ENCODE measurements at places on chromosomes 7 and 10.

GRCh38 chr7:124376111-124376510, 343.2 kb upstream of the TMEM229A start:
- no peak for DNase-seq

- DNase-seq: no peak
Observed at GRCh38 chr10:97427571-97428179, 1.7 kb downstream of the PGAM1 start.

GRCh38 chr10:909831-910230, 21.7 kb downstream of the LARP4B start:
- DNase-seq: peak; percentile 43

DNA sequence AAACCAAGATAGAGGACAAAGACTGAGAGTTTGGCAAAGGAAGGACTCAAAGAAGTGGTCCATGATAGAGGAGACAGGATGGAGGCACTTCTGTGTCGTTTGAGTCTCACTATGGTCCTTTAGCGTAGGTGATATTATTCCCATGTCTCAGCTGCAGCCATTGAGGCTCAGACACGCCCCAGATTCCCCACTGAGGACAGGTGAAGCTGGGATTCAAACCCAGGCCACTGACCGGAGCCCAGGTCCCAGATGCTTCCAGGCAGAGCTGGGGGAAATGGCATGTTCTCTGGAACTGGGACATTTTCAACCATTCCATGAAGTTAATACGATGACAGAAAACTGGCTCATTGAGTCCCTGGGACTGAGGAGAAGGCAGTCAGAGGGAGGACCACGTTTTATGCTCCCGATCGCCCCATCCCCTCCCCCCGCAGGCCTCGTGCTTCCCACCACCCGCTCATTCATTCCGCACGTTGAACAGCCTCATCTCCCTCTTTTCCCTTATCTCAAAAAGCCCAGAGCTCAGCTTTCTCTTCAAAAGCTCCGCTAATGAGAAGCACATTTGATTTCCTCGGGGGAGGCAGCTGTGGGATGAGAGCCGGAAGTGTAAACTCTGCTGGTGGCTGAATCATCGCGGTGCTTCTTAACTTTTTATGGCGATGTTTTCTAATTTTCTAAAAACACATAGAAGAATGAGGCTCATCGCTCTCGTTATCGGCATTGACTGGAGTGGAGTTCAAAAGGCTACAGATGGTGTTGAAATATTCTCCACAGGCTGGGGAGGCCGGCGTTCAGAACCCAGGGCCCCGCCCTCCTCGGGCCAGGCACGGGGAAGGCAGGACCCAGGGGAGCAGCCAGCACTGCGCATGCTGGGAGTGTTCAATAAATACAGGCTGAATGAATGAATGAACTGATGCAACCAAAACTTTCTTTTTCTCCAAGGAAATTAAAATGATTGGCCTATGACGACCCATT, 64.0 kb downstream of the OAT start:
- DNase-seq: peak; percentile 77

GRCh38 chr7:17622451-17622850, 317.8 kb downstream of the SNX13 start:
- no peak for DNase-seq

- peak; percentile 26 for DNase-seq
Observed at GRCh38 chr10:97759158-97759887, 12.5 kb downstream of the SFRP5 start.

DNA sequence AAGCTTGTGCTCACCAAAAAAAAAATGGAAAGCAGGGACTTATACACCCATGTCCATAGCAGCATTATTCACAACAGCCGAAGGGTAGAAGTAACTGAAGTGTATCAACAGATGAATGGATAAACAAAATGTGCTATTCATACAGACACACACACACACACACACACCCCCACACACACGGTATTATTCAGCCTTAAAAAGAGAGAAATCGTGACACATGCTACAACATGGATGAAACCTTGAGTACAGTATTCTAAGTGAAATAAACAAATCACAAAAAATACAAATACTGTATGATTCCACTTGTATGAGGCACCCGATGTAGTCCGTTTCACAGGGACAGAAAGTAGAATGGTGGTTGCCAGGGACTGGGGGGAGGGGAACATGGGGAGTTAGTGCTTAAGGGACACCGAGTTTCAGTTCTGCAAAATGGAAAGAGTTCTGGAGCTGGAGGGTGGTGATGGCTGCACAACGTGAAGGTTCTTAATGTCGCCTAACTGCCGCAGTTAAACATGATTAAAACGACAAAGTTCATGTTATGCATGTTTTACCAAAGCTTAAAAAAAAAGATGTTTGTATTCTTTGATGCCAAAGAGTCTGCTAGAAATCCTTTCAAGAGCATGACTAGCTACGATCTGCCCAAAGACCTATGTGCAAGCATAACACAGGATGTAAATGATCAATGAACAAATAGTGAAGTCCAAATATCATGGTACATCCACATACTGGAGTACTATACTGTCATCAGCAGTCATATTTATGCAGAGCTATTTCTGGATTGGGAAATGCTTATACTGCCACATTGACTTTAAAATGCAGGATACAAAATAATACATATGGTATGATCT, 7.2 kb downstream of the TNS3 start:
- no peak for DNase-seq

GRCh38 chr10:110812583-110812982, 59.1 kb upstream of the PDCD4 start:
- DNase-seq: no peak

DNA sequence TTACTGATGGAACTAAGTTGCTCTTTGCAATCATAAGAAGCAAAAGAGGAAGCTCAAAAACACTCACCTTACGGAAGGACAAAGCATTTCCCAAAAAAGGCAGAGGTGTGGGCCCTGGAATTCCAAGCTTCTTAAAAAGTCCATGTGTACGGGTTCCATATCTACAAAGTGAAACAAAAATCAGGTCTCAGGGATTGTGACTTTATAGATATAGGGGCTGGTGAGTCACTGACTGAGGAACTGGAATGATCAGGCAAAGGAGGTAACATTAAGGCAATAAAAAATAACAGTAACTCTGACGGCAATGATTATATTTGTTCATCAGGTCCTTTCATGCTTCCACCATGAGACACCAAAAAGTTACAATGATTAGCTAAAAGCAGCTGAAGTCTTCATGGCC, 4.0 kb downstream of the CYP3A7 start:
- no peak for DNase-seq

- DNase-seq: no peak
Observed at GRCh38 chr7:116797612-116798011, 64.8 kb upstream of the CAPZA2 start.

DNA sequence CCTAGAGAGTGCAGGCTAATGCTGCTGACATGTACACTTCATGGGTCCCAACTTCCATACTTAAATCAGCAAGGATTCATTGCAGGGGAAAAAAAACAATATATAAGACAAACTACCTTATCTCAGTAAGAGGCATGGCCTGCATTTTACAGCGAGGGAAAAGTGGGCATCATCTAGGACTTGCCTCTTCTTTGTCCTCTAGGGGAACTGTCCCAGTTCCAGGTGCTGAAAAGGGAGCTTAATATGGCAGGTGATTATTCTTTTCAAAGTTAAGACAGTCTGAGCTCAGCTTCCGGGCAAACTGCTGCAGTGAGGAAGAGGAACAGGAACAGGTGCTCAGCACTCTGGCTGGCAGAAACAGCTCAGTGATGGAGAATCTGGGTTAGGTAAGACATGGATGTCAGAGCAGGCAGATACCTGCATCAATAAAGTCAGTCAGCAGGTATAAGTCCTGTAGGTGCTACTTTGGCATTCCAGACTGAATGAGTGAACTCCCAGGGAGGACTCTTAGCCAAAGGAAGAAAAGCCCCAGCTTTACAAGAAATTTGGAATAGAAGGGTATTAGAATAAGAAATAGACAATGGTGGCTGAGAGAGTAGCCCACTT, 147.2 kb downstream of the TMEM178B start:
- DNase-seq: no peak

- DNase-seq: no peak
Observed at GRCh38 chr7:4240520-4241303, 441.4 kb upstream of the FOXK1 start.

DNA sequence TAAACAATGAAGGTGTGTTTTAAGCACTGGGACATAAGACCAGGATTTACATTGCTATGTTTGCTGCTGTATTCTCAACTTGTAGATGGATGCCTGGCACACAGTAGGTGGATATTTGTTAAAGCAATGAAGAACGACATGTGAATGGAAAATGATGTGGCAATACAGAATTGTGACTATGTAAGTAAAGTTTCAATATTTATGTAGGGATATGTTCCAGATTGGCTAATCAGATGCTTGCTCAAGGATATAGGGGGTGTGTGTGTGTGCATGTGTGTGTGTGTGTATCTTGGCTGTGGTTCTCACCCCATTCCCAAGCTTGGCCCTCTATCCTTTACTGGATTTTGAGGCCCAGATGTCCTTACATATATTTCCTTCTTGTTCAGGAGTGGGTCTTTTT, 42.7 kb upstream of the LAMB1 start:
- DNase-seq: peak; percentile 56

GRCh38 chr7:63073736-63074135, 924.9 kb upstream of the ZNF722 start:
- no peak for DNase-seq

Measured in fibroblast of skin of right quadriceps (primary cell).